ENCODE measurements at places on chromosomes 3 and 15.
A peak's percentile ranks its signal among the peaks of the same experiment; 100 is the strongest.

GRCh38 chr3:190614226-190615059 is 100.6 kb downstream of the IL1RAP start:
- no peak for DNase-seq

GRCh38 chr15:71752604-71753289 is 57.6 kb upstream of the NR2E3 start:
- DNase-seq, result no peak

DNA sequence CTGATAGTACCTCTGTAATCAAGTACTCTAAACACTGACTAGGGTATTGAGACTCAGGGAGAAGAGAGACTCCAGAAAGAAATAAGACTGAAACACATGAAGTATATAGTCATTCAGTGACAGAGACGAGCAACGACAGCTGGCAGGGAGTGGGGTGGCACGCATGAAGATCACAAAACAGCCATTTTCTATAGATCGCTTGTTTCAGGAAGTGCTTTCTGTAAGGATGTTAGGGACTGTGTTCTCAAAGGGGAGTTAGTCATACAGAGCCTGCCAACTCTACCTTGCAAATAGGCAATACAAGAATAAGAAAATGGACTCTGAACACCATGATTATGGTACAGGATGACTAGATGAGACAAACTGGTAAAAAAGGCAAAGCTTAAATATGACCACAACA is 139.5 kb downstream of the TBL1XR1 start:
- no peak for DNase-seq

- no peak for DNase-seq
These were observed 42.5 kb upstream of the NUDT16 start for GRCh38 chr3:131338948-131339640.

GRCh38 chr3:129824926-129825541 is 68.5 kb downstream of the TMCC1 start:
- DNase-seq, result peak; percentile 27

DNA sequence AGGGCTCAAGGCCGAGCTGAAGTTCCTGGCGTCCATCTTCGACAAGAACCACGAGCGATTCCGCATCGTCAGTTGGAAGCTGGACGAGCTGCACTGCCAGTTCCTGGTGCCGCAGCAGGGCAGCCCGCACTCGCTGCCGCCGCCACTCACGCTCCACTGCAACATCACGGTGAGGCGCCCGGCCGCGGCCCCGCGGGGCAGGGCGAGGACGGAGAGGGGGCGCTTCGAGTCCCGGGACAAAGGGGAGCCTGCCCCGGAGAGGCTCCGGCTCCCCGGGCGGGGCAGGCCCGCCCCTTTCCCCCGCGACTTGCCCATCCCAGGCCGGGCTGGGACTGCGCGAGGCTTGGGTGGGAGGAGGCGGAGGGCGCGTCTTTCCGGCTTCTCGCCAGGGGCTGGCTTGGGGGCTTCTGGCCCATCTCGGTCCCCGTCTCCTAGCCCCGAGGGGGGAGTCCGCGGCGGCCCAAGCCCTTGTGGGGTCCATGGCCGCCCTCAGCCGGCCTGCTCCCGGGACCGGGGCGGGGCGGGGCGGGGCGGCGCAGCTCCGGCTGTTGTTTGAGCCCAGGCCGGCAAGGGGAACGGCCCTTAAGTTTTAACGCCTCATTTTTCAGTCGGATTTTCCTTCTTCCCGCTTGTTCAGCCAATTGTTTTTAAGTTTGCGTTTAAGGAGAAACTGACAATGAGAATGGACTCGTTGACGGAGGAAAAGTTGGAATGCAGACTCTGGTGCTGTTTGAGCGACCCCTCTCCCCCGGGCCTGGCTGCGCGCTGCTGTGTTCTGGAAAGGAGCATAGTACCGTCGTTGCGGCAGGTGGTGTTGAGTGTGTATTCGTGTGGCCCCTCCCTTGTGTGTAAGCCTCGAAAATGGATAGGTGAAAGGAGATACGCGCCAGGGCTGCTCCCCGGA is 683 bp downstream of the UBE2Q2 start:
- peak; percentile 20 for DNase-seq

GRCh38 chr15:57972864-57973263 is 92.6 kb downstream of the ALDH1A2 start:
- DNase-seq, result no peak

DNA sequence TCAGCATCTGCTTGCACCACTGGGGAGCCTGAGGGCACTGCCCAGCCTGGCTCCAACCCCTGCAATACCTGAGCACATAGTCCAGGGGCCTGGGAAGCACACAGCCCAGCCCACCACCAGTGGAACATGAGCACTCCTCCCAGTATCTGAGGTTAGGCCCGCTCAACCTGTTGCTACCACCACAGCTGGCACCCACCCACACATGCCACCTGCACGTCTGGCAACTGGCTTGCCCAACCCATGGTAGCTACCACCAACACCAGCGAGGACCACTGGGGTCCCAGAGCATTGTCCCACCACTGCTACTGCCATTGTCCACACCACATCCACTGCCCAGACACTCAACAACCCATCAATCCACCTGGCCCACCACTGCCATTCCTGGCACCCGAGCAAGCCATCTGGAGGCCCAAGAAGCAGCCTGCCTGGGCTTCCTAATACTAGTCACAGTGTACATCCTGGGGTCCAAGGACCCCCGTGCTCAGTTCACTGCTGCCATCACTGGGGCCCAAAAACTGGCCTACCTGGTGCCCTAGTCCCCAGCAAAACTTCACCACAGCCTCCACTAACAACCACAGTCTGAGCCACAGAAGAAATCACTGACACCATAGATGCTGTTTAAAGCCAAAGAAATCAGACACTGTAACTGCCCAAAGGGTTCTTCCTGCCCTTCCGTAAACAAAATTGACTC is 62.1 kb upstream of the TBC1D23 start:
- DNase-seq, result no peak

DNA sequence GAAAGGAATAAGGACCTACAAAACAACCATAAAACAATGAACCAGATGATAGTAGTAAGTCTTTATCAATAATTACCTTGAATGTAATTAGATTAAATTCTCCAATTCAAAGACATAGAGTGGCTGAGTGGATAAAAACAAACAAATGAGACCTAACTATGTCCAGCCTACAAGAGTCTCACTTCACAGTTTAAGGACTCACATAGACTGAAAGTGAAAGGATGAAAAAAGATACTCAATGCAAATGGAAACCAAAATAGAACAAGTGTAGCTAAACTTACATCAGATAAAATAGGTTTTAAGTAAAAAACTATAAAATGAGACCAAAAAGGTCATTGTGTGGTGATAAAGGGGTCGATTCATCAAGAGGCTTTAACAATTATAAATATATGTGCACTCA is 21.9 kb upstream of the NR1I2 start:
- DNase-seq, result no peak

DNA sequence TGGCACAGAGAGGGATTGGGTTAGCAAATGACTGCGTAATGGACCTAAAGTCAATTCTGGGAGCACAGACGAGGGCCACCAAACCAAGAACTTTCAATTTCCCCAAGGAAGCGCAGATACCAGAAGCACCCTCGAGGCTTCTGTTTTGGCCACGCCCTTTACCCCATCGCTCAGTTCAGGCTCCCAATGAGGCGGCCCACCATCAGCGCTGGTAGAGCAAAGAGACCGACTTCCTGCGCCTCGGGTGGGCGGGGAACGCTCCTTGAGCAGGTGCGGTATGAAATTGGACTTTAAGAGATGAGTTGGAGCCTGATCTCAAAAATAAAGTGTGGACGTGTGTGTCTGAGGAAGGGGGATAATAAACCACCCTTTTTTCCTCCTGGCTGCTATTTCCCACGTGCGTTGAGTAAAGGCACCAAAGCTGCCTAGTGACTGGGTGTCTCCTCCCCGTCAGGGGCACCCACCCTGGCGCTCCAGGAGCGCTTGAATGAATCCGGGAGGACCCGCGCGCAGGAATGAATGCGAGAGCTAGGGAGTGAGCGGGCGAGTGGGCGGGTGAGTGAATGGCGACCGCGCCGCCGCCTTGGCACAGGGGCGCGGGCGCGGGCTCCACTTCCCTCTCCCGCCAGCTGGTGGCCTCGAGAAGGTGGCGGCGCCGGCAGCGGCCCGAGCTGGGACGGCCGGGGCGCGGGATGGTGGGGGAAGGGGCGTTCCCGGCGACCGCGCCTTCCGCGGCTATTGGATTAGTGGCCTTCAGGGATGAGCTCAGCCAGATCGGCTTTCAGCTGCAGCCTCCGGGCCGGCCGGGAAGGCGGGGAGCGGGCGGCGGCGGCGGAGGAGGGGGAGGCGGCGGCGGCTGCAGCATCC is at the start of gene SPSB4:
TSS of gene SPSB4 (plus strand) at position 772 of the 867 bp plus-strand sequence. CDS start 14,758 bp downstream, outside the sequence.
- DNase-seq, result peak; percentile 7

DNA sequence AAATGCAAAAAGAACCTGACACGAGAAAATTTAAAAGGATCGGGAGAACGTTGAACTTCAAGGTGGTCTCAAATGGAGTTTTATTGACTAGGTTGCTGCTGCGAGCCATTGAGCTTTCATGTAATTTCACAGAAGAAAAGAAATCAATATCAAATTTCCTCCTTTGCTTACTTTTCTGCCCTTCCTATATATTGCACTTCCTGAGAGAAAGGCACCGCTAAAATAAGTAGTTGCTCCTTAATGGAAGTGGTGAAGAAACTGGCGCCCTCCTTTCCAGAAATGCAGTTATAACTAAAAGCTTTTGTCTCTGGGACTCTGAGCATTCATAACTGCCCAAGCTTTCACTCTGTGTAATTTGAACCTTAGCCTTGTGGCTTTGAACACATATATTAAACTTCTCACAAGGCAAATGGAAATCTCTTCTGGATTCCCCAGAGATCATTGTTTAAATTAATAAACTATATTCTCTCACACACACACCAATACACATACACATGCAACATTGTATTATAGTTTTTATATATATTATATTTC is 13.4 kb downstream of the EID1 start:
- DNase-seq, result no peak

- no peak for DNase-seq
These were observed 14.4 kb downstream of the GK5 start for GRCh38 chr3:142211034-142211433.

DNA sequence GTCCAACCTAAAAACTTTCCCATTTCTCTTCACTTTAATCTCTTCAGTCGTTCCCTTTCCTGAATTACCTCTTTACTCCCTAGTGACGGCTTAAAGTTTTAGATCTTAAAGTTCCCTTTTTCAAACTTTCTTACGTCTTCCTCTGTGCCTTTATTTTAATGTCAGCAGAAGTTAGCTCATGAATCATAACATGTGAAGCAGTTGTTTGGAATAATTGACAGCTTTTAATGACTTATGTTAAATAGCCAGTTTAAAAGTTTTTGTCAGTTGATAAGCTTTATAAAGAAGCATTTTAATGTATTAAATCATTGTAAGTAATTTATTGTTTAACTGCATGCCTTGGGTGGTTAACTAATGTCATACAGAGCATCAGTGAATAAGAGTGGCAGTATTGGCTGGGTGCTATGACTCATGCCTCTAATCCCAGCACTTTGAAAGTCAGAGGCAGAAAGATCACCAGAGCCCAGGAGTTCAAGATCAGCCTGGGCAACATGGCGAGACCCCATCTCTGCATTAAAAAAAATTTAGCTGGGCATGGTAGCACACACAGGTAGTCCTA is 33.9 kb downstream of the PIK3CA start:
- DNase-seq, result no peak

- no peak for DNase-seq
These were observed 170.8 kb upstream of the LINGO1 start for GRCh38 chr15:77803487-77803886.

GRCh38 chr15:39666677-39667076 is 85.8 kb downstream of the THBS1 start:
- DNase-seq, result no peak

GRCh38 chr3:15810702-15811101 is 12.9 kb upstream of the ANKRD28 start:
- DNase-seq, result no peak

DNA sequence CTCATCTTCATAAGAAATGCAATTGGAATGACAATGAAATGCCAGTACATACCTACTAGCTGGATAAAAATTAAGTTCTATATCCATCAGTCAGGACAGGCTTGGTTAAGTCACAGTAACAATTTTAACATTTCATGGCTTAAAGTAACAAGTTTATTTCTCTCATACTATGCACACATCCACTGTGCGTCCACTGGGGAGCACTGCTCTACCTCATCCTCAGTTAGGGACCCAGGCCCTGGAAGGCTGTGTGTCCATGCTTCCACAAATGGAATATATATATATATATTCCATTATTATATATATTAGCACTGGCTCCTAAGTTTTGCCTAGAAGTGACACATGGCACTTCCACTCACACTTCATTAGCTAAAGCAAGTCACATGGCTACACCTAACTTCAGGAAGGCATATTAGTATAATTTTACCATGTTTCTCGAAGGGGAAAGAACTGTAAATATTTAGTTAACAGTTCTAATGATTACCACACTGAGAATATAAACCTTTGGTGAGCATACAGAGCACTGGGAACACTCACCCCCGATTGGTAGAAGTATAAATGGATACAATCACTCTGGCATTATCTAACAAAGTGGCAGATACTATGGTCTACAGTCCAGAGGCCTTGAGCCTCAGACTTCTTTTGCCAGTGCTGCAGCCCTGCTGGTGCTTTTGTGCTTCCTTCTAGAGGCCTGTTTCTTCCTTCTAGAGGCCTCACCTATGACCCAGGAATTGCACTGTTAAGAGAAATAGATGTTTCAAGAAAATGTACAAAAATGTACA is 28.6 kb downstream of the AP3S2 start:
- DNase-seq, result no peak

GRCh38 chr3:89113893-89114840 is 6.7 kb downstream of the EPHA3 start:
- no peak for DNase-seq

DNA sequence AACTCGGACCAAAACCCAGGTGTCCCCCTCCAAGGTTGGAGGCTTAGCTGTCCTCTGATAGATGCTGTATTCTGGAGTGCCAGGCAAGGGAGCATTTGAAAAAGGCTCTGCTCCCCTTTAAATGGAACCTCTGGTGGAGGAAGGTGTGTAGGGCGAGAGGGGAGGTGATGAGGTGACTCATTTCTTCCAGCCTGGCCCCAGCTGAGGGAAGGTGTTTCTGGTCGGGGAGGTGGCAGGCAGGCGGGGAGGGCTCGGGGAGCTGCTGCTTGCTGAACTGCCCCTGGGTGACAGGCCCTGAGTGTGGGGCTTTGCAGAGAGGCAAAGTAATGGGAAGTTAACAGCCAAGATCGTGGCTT is 18.8 kb downstream of the PSTPIP1 start:
- no peak for DNase-seq

- DNase-seq, result no peak
These were observed 14.7 kb downstream of the PPARG start for GRCh38 chr3:12303534-12303933.

GRCh38 chr15:51129535-51130188 is 35.0 kb upstream of the TNFAIP8L3 start:
- DNase-seq, result no peak

DNA sequence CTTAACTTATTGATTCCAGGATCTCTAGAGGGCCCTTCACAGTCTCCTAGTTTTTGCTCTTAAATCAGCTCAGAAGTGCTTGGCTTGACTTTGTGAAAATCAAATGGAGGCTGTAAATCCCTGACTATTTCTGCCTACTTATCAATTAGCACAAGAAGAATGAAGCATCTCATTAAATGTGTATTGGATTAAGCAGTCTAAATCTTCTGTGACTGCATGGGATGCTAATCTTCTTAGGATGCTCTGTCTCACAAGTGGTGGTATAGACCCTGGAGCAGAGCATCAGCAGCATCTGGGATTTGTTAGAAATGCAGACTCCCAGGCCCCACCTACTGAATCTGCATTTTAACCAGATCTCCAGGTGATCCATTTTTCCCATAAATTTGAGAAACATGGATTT is 488.7 kb downstream of the AGBL1 start:
- no peak for DNase-seq

- DNase-seq, result no peak
These were observed 10.3 kb downstream of the CTNNB1 start for GRCh38 chr3:41209646-41210045.

GRCh38 chr3:55629432-55629831 is 142.3 kb upstream of the WNT5A start:
- no peak for DNase-seq
